ENCODE measurements at places on chromosomes 2 and 18. TPM values are rescaled to one million over a fixed set of nuclear protein-coding genes. Genes with fewer than 3 reads are reported as not detected.

Gene ATG4B
- 127 TPM for total RNA-seq

Gene DSG2
- not detected for total RNA-seq

GRCh38 chr2:182980115-182980514 is 58.1 kb downstream of the NCKAP1 start:
- DNase-seq: no peak
- H3K27ac ChIP-seq: no peak overlapping the region
- H3K4me1 ChIP-seq: no peaks in the 10 kb centered on the region
- no peaks in the 10 kb centered on the region for H3K36me3 ChIP-seq
- no peaks in the 10 kb centered on the region for H3K27me3 ChIP-seq

DNA sequence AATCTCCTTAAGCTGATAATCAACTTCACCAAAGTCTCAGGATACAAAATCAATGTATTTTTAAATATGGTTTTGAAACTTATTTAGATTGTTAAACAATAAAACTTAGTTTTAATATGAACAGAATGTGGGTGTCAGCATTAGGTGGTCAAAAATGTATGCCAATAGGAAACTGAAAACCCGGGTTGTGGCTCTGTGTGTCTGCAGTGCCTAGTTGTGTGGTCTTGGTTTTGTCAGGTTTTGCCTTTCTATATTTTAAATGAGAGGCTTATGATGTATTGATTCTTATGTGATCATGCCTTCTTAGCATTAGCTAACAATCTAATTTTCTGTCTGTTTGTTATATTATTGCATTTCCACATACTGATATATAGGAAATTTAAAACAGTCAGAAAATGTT is 227.8 kb downstream of the ZNF407 start:
- no peak overlapping the region for H3K4me3 ChIP-seq
- H3K27ac ChIP-seq: no peak overlapping the region
- no peak for DNase-seq
- no peaks in the 10 kb centered on the region for H3K27me3 ChIP-seq
- peaks cover 10% of the 10 kb centered on the region for H3K36me3 ChIP-seq
- H3K4me1 ChIP-seq: peaks cover 11% of the 10 kb centered on the region

GRCh38 chr2:77666251-77666980 is 144.2 kb upstream of the LRRTM4 start:
- H3K4me3 ChIP-seq: no peak overlapping the region
- H3K4me1 ChIP-seq: no peaks in the 10 kb centered on the region
- no peak for DNase-seq
- no peaks in the 10 kb centered on the region for H3K27me3 ChIP-seq

- H3K36me3 ChIP-seq: no peaks in the 10 kb centered on the region
- no peak overlapping the region for H3K4me3 ChIP-seq
- DNase-seq: no peak
- H3K27me3 ChIP-seq: peaks cover 13% of the 10 kb centered on the region
- no peak overlapping the region for H3K27ac ChIP-seq
- no peaks in the 10 kb centered on the region for H3K4me1 ChIP-seq
Observed at GRCh38 chr2:55926246-55926645, 2.7 kb upstream of the EFEMP1 start.

- H3K36me3 ChIP-seq: no peaks in the 10 kb centered on the region
- no peak overlapping the region for H3K27ac ChIP-seq
- no peak for DNase-seq
- no peak overlapping the region for H3K4me3 ChIP-seq
- no peaks in the 10 kb centered on the region for H3K27me3 ChIP-seq
Observed at GRCh38 chr2:211941216-211941747, 597.3 kb downstream of the ERBB4 start.
